RPMI8226 (cell line): ENCODE measurements at places on chromosomes 1 and 21.

GRCh38 chr21:44949779-44950198, 10.0 kb downstream of the SLX9 start:
- DNase-seq: peak; percentile 83

GRCh38 chr1:22408230-22408629, 43.4 kb upstream of the ZBTB40 start:
- no peak for DNase-seq

DNA sequence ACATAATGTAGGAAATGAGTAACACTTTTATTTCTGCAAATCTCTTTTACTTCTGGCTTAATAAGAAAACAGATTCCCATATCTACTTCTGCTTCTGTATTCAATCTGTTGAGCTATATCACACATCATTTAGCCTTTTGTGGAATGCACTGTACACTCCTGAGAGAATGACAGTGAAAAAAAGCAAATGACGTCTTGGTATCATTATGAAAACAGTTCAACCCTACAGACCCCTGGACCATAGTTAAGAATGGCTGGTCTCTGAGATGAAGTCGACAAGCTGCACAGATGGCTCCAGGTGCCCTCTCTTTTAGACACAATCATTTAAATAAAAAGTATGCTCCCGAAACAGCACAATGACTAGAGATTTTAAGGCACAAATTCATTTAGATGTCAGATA, 247.0 kb downstream of the RERE start:
- no peak for DNase-seq

GRCh38 chr1:194175251-194175650, 988.8 kb upstream of the B3GALT2 start:
- DNase-seq: no peak

DNA sequence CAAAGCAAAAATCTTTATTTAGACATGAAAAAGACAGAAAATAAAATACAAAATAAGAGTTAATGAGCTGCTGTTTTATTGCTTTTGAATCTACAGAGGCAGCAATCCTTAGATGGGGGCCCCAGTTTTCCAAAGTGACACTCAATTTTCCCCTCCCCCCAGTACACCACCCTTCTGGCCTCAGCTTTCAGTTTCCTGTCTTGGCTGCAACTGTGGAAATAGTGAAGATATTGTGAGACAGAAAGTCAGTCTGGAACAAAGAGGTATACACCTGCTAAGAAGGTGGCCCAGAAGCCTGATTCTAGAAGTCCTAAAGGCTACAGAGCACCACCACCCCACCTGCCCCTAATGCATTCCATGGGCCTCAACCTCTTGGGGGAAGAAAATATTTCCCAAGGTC, 1.1 kb upstream of the MTMR11 start:
- peak; percentile 51 for DNase-seq

GRCh38 chr1:218711884-218712674, 366.9 kb downstream of the TGFB2 start:
- no peak for DNase-seq

DNA sequence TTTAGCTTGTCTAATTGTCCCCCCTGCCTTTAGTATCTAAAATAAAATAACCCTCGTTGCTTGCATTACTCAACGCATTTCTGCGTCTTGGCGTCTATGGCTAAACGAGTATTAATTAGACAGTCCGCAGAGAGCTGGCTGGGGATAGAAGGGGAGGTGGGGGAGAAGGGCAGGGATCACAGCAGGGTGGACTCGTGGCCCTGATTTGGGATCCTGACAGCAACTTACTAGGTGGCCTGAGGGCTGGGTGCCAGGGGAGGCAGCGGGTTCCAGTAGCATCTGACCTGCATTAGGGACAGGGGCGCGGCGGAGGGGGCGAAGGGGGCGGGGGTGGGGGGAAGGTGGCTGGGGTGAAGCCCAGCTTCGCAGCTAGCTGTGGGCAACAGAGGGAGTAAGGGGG, 1.1 kb upstream of the BACE2 start:
- no peak for DNase-seq

GRCh38 chr1:23470282-23471070, 13.5 kb downstream of the ASAP3 start:
- no peak for DNase-seq
